Activated naive CD4-positive, alpha-beta T cell (primary cell): ENCODE measurements at places on chromosomes 3 and 15.

- no peak for DNase-seq
Measured at GRCh38 chr3:13433912-13434311, 13.8 kb upstream of the NUP210 start.

DNA sequence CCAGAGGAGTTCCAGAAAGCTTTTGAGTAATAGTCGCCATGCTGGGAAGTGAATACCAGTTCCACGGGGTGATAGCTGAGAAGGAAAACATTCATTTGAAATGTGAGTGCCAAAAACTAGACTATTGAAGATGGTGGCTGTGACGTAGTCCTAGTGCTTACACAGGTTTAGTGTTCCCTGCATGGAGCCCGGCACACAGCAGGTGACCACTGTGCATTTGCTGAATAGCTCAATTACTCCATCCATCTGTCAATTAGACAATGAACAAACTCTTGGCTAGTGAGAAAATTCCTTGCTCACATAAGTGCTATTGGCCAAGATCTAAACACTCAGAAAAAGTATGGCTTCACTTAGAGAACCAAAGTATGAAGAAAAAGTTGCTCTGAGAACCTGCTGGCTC lies 448.1 kb upstream of the WNT5A start:
- DNase-seq: no peak

DNA sequence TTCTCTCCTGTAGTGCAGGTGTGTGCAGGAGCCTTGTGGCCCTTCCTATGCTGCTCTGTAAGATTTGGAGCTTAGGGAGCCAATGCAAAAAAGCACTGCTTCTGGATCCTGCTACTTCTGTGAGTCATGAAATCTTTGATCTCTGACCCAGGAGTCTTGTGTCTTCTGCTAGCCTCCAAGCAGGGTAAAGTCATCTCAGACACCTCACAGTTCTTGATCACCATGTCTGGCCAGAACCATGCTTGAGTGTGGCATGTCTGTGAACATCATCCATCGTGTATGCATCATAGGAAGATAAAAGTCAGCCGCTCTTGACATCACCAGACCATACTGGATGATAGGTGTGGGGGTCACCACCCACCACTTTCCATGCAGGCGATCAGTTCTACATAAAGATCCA lies 247.8 kb downstream of the RPLP1 start:
- no peak for DNase-seq

GRCh38 chr3:151743855-151744254 lies 10.1 kb downstream of the AADACL2 start:
- DNase-seq: no peak

GRCh38 chr15:81747482-81747881 lies 298.3 kb downstream of the MEX3B start:
- DNase-seq: no peak

DNA sequence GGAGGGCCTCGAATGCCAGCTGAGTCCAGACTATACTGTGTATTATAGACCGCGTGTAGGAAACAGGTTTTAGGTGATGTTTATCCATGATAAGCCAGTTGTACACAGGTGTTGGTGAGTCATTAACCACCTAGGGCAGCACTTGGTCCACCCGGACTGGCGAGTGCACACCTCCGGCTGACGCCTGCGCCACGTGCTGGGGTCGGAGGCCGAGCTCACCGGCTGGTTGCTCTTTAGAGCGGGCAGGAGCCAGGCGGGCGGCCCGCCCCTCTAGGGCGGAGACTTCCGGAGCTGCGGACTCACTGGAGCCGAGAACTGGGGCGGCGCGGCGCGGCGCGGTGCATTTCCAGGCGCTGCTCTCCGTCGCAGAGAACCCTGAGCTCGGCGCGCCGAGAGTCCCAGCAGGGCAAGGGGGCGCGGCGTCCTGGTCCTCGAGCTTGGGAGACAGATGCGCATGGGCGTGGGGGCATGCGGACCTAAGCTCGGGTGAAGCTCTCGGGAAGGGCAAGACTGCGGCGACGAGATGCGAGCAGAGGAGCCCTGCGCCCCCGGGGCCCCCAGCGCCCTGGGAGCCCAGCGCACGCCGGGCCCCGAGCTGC lies at the start of gene ESYT3:
ESYT3 (plus strand) TSS at position 341 of the 599 bp plus-strand sequence; CDS start at position 524, 183 bp downstream.
- DNase-seq: peak; percentile 5

DNA sequence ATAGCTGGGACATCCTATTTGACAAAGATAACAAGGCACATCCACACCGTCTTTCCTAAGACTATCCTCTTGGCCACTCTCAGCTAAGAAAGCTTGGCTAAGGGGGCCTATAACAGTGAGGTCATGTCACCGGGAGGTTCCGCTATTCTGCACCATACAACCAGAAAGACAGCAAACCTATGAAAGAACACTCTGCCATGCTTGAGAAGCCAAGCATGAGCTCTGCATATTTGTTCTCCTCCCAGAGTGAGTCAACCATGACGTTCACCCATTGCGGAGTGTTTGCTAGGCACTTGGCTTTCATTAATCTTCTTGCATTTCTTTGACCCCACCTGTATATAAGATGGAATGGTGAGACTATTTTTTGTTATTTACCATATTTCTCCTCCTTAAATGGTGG lies 141.2 kb downstream of the GMNC start:
- no peak for DNase-seq

GRCh38 chr15:36612063-36612788 lies 32.8 kb downstream of the CDIN1 start:
- DNase-seq: no peak

GRCh38 chr3:28624084-28624483 lies 275.5 kb upstream of the AZI2 start:
- no peak for DNase-seq

GRCh38 chr3:16570113-16570512 lies 35.1 kb downstream of the DAZL start:
- DNase-seq: no peak

- DNase-seq: no peak
Measured at GRCh38 chr3:127475975-127476705, 114.4 kb downstream of the TPRA1 start.

GRCh38 chr3:149417174-149417573 lies 39.7 kb upstream of the TM4SF1 start:
- DNase-seq: no peak

GRCh38 chr3:93994056-93994455 lies 14.1 kb downstream of the ARL13B start:
- no peak for DNase-seq

- peak; percentile 33 for DNase-seq
Measured at GRCh38 chr3:30768703-30769550, 125.5 kb downstream of the GADL1 start.

DNA sequence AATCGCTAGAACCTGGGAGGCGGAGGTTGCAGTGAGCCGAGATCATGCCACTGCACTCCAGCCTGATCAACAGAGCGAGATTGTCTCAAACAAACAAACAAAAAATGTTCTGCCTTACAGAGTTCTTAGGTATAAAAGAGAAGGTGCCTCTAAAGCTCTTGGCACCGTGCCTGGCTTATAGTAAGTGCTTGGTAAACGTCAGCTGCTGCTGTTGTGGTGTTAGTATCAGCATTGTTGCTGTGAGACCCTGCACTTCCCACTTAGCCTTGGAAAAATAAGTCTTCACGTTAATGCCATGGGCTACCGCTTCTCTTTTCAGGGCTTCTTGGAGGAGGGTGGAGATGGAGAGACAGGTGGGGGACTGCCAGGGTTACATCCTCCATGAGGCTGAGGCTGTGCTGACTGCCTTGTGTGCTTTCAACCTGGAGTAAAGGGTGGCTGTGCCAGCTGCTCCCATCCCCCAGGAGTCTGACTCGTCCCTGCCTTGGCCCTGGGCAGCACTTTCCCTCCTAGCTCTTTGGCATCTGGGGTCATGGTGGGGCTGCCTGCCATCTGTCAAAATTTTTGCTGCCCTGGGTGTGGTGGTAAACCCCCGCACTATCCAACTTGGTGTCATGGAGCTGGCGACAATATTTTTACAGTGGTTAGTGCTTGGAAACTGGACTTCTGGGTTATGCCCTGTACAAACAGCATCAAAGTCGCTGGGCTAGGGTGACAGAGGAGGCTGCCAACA lies 17.8 kb downstream of the FLNB start:
- no peak for DNase-seq

GRCh38 chr15:64166102-64166890 lies 3.5 kb upstream of the PPIB start:
- no peak for DNase-seq

DNA sequence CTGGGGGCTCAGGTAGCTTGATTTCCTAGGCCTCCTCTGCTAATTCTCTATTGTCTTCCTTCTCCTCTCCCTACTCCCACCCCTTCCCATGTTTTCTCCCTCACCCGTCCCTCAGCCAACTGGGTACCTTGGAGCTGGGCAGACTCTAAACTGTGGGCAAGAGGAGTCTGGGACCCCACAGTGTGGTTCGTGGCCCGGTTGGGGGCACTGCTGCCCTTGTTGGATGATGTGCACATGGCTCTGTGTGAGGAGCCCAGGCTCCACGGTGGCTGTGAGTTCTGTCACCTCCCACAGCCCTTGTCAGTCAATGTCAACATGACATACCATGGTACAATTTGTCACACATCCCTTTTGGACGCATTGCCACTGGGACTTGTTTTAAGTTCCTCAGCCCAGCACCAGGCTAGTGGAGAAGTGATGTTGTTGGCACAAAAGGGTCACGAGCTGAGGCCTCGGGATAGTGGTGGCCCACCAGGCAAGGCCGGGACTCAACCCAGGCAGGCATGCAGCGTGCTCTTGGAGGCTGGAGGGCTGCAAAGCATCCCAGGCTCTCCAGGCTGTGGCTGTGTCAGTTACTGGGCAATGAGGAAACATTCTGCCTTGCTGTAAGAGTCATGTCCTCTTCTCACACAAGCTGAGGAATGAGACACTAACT lies 142.3 kb downstream of the TLE3 start:
- no peak for DNase-seq

- no peak for DNase-seq
Measured at GRCh38 chr3:161927131-161927530, 430.5 kb downstream of the OTOL1 start.

DNA sequence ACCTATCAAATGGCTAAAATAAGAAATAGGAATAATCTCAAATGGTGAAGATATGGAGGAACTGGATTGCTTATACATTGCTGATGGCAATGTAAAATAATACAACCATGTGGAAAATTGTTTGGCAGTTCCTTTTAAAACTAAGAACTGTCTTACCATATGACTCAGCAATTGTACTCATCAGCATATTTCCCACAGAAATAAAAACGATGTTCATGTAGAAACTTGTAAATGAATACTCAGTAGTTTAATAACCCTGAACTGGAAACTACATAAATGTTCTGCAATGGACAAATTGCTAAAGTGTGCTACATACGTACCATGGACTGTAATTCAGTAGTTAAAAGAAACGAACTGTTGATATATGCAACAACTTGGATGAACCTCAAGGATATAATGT lies 253.9 kb upstream of the RBMS3 start:
- DNase-seq: no peak

DNA sequence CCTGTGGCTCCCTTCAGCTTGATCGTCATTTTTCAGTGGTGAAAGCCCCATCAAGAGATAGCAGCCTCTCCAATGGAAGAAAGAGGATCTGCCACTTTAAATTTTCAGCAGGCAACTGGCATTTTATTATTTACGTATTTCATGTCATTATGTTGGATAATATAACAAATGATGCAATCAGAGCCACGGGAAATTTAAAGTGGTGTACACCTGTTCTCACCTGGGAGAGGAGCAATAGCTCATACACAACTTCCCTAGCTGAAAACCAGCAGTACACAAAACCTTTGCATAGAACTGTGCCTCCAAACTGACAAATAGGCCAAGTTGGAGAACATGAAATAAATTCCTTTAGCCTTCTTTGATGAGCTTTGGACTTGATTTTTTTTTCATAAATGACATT lies 136.9 kb downstream of the SATB1 start:
- no peak for DNase-seq

DNA sequence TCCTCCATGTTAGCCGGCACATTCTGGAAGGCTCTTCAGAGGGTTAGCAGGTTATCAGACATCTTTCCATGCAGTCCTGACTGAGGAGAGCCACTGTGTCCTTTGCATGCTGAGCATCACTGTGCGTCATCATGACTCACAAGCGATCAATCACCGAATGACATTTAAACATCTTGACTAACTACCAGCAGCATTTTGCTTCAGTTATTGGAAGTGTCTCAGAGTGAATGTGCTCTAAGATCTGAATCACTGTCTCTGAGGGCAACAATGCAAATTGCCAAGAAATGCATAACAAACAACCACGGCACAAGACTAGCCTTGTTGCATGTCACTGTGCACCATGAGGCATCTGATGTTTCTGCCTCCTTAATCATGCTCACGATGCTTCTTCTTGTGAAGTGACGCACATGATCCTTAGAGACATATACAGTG lies 18.3 kb upstream of the ATP8B4 start:
- no peak for DNase-seq

DNA sequence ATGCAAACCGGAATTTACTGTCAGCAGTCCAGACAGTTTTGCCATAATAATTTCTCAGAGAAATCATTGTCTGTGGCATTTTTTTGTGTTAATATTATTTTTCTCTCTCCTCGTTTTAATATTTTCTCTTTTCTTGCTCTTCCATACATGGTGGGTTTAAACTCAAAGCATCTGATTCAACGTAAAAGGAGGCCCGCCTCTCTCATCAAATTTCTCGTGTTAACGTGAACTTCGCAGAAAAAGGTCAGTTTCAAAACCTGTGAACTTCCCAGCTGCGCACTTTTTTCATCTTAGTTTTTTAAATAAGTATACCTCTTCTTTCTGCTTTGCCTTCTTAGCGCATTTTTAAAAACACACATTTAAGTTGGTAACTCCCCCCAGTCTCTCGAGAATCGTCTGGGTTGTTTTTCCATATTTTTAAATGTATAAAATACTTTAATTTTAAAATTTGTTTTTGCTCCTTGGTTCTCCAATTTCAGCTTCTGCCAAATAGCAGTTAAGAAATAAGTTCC lies 9.1 kb downstream of the SHOX2 start:
- no peak for DNase-seq
